ENCODE measurements at places on chromosomes 3 and 15. TPM values are rescaled to one million over a fixed set of nuclear protein-coding genes. Genes with fewer than 3 reads are reported as not detected.

The CIP2A gene
- polyA plus RNA-seq, result 0.82 TPM

The CSPG4 gene
- 4.4 TPM for polyA plus RNA-seq

The GP5 gene
- not detected for polyA plus RNA-seq

The TIMP4 gene
- 2.4 TPM for polyA plus RNA-seq

The DNAH12 gene
- polyA plus RNA-seq, result not detected

The CDHR4 gene
- not detected for polyA plus RNA-seq

The STARD9 gene
- 1.1 TPM for polyA plus RNA-seq

The SEMA5B gene
- polyA plus RNA-seq, result 6.6 TPM

The SAMMSON gene
- not detected for polyA plus RNA-seq

The COLQ gene
- polyA plus RNA-seq, result 1.2 TPM

The DLEC1 gene
- 0.52 TPM for polyA plus RNA-seq

The CKMT1A gene
- 19.9 TPM for polyA plus RNA-seq

The SLC28A2 gene
- 0.17 TPM for polyA plus RNA-seq

The IL5RA gene
- 0.22 TPM for polyA plus RNA-seq

The MKRN3 gene
- polyA plus RNA-seq, result not detected

The CPN2 gene
- polyA plus RNA-seq, result 15.8 TPM

Measured in kidney (tissue), 22 donors.